ENCODE measurements at places on chromosomes 1 and 21.

- no peak for DNase-seq
Measured at GRCh38 chr21:21547368-21547953, 549.3 kb downstream of the NCAM2 start.

DNA sequence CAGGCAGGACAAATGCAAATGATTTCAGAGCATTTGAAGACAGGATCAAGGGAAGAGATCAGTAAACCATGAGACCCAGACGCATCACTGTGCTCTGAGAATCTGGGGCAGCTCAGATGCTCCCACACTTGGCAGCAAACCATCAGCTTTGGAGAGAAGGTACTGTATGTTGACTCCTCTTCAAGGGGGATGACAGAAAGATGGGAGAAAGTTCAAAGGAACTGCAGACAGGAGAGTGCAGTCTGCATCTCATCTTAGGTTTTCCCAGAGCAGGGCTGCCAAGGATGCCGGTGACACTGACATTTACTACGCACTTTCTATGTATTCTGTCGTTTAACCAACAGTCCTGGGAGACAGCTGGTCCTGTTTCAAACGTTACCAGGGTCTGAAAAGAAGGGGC lies 35.8 kb downstream of the OLFML2B start:
- no peak for DNase-seq

- DNase-seq: no peak
Measured at GRCh38 chr1:181514298-181515290, 31.3 kb downstream of the CACNA1E start.

- DNase-seq: no peak
Measured at GRCh38 chr1:223714849-223715603, 2.7 kb downstream of the CAPN2 start.

GRCh38 chr1:200971955-200972711 lies 51.4 kb downstream of the KIF21B start:
- DNase-seq: peak; percentile 65

DNA sequence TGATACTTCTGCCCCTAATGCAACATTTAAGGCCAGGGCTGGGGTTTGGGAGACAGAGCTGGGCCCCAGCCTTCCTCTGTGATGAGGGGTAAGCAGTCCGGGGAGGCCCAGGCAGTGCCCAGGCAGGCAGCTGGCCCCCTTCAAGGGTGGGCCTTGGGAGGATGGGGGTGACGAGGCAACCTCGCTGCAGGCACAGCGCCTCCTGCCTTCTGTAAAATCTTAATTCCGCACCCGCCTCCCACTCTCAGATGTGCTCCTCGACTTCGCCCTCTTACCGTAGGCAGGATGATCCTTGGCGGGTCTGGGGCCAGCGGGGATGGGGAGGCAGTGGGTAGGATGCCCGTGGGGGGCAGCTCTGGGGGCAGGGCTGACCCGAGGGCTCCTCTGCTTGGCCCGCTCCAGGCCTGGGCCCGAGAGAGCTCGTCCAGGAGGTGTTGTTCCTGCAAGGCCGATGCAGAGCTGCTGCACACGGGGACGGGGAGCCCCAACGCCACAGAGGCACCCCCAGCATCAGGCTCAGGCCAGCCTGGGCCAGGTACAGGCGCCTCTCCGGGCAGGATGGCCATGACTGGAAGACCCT lies 9.1 kb downstream of the C21orf58 start:
- no peak for DNase-seq

DNA sequence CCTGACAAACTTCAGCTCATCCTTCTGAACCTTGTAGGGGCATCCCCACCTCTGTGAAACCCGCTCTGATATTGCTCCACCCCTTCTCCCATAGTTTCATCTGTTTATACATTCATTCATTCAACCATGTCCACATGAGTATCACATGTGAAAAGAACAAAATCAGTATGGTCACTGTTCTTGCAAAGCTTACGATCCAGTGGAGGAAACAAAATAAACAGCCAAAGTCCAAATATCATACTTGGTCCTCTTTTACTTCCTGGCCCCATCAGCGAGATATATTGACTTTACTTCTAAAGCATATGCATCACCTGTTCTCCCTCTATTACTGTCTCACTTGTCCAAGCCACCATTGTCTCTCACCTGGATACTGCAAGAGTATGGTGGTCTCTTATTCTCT lies 35.6 kb downstream of the C8A start:
- DNase-seq: no peak

- DNase-seq: no peak
Measured at GRCh38 chr1:160682983-160683865, 28.4 kb downstream of the CD48 start.

DNA sequence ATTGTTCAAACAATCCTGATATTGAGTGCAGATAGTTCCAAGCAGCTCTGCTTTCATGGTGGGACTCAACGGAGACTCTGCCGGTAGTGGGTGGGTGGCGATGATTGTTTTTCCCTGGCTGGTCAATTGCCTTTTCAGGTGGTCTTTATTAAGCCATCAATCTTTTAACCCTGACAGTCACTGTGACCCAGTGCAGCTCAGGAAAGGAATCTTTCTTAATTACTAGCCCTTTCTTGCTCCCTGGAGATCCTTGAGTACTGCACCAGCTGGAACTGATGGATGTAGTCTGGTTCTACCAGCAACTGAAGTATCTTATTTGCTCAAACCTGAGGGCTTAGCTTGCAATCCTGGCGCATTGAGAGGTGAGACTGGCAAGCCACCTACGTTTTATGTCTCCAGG lies 196.4 kb downstream of the PLPP3 start:
- DNase-seq: no peak

DNA sequence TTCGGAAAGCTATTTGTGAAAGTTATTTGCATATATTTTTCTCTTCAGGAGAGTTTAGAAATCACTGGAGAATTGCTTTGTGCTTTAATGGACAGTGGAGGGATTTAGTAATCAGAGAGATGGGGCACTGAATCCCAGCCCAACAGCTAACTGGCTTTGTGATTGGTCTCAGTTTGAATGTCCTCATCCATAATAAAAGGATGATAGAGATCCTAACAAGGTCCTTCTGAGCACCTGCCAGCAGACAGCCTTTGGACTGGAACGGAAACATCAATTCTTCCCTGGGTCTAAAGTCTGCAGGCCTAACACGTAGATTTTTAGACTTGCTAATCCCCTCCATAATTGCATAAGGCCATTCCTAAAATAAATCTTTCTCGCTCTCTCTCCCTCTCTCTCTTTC lies 112.0 kb upstream of the ADAMTS5 start:
- DNase-seq: no peak

GRCh38 chr1:14996133-14997050 lies 157.2 kb upstream of the TMEM51 start:
- DNase-seq: no peak

- no peak for DNase-seq
Measured at GRCh38 chr1:75612976-75613375, 2.1 kb upstream of the SLC44A5 start.

DNA sequence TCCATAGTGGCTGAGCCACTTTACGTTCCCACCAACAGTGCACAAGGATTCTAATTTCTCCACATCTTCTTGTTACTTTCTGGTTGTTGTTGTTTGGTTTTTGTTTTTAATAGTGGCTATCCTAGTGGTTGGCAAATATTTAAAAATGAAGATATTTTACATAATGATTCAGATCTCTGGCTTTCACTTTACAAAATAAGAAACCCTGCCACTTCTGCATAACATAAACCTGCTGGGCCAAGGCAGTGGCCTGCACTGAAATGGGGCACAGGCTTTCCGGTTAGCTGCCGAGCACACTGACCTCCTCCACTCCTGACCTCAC lies 320.4 kb downstream of the RPS6KC1 start:
- DNase-seq: no peak

- DNase-seq: no peak
Measured at GRCh38 chr1:228108055-228108690, 926 bp downstream of the MRPL55 start.

Measured in globus pallidus (tissue), 1 donor.